ENCODE measurements at places on chromosomes 4 and X.
A peak's percentile ranks its signal among the peaks of the same experiment; 100 is the strongest.

DNA sequence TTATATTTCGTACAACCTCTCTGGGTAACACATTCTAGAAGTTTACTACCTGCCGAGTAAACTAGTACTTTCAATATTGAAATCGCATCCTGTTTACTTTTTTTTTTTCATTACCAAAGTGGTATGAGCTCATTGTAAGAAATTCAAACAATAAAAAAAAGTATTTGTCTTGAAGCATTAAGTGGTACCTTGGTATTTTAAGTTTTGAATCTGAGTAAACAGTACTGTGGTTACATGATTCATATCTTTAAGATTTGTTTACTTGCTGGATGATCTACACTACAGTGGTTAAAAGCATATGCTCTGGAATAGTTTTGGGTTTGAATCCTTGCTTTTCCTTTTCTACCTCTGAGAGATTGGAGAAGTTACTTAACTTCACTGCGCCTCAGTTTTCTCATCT lies 3.8 kb upstream of the MMGT1 start:
- DNase-seq = no peak

GRCh38 chr4:149836546-149836945 lies 20.9 kb upstream of the IQCM start:
- DNase-seq = no peak

GRCh38 chr4:113968473-113968872 lies 11.0 kb downstream of the ARSJ start:
- no peak for DNase-seq

DNA sequence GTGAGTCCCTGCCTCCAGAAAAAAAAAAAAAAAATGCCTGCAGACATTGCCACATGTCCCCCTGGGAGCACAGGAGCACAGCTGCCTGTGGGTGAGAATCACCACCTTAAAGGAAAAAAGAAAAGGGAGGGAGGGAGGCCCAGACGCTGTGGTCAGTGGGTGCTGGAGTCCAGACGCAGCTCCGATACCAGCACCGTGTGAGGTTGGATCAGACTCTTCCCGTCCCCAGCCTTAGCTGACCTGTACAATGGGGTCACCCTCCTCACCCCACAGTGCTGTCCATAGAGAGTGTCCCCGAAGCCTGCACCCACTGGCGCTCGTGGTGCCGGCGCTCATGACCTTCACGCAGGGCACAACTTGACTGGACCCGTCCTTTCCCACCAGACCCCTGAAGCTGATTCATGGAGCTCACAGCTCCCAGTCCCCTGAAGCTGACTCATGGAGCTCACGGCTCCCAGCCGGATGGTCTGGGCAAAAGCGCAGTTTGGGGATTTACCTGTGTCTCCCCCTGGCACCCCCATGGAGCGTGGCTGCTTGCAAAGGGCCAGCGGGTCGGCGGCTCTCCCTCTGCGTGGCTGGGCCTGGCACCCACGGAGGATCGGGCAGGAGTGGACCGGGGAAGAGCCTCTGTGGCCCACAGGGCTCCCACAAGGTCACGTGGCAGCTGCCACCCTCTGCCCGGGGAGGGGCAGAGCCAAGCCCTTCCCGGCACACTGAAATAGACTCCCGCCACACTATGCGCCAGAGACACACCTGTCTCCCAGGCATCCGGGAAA lies 31.4 kb downstream of the ABLIM2 start:
- no peak for DNase-seq

GRCh38 chr4:94410678-94411206 lies 41.0 kb upstream of the PDLIM5 start:
- DNase-seq = no peak

- no peak for DNase-seq
Observed at GRCh38 chr4:107733431-107733925, 13.4 kb upstream of the PAPSS1 start.

GRCh38 chrX:89034679-89035078 lies 287.7 kb downstream of the CPXCR1 start:
- no peak for DNase-seq

GRCh38 chr4:159117564-159117963 lies 14.7 kb downstream of the RAPGEF2 start:
- DNase-seq = no peak

GRCh38 chr4:70914000-70914399 lies 11.8 kb downstream of the MOB1B start:
- DNase-seq = no peak

DNA sequence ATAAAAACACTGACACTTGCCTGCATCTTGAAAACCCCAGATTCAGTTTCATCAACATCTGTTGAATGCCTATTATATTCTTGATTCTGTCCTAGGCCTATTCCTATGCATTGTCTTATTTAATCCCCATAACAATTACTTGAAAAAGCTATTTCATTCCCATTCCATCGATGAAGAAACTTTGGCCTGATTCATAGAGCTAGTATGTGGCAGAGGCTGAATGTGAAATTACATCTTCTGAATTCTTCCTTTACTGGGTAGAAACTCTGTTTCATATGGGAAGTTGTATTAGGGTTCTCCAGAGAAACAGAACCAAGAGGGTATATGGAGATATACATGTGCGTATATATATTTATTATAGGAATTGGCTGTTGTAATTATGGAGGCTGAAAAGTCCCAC lies 35.0 kb upstream of the SLC4A4 start:
- no peak for DNase-seq

DNA sequence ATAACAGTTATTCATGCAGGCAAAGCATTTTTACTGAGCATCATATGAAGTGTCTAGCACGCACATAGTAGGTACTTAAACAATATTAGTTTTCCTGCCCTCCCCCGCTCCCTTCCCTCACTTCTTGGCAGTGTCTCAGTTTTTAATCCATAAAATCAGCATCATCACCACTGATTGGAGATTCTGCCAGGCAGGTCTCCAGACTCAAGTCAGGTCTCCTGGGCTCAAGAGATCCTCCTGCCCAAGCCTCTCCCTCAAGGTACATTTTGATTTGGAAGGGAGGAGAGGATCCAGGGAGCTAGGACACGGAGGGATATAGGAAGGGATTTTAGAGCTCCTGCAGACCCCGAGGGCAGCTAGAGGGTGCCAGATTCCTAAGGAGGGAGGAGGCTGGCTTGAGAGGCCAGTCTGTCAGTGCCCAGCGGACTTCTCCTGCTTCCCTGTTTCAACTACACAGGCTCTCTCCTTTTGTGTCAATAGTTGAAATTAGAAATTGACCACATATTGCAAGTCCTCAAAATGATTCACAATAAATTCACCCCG lies 4.4 kb upstream of the FAT1 start:
- no peak for DNase-seq

GRCh38 chr4:2441393-2442174 lies 22.8 kb downstream of the CFAP99 start:
- DNase-seq = peak; percentile 91

Measured in activated T-cell treated with anti-CD3 and anti-CD28 coated beads, Interleukin-2, amount 50 U/mL, for 48 hours (primary cell).